Right renal cortex interstitium (tissue), 3 donors: ENCODE measurements at places on chromosomes 2 and 18. TPM values are rescaled to one million over a fixed set of nuclear protein-coding genes. Genes with fewer than 3 reads are reported as not detected.

CMPK2 gene
- 4.2 TPM for polyA plus RNA-seq

ABCG5 gene
- polyA plus RNA-seq: 0.31 TPM

DPY30 gene
- 115 TPM for polyA plus RNA-seq

SLC16A14 gene
- polyA plus RNA-seq: 7.6 TPM

KCNG3 gene
- 0.80 TPM for polyA plus RNA-seq

GRCh38 chr2:140998577-140998976 is 1132.2 kb downstream of the LRP1B start:
- DNase-seq: no peak

DNA sequence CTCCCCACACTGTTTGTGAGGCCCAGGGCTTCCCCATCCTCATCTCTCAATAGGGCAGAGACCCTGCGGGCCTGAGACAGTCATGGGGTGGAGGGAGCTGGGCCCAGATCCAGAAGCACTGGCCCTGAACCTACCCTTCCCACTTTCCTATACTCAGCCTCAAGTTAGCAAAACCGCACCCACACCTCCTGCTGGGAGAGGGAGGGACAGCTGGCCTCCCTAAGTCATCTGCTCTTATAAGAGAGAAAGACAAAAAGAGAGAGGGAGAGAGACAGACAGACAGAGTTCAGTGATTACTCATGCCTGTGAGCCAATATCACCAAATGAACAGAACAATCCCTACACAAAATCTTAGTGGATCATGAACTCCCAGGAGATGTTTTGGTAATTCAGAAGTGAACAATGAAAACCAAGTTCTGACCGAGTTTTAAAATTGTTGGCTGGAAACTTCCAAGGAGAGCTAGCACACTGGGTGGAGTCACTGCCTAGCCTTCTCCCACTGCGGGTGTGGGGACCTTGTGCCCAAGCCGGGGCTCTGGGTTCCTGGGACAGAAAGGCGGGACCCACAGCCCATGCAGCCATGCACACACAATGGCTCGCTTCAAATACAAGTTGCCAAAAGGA is 130.5 kb downstream of the PXDN start:
- DNase-seq: no peak

DNA sequence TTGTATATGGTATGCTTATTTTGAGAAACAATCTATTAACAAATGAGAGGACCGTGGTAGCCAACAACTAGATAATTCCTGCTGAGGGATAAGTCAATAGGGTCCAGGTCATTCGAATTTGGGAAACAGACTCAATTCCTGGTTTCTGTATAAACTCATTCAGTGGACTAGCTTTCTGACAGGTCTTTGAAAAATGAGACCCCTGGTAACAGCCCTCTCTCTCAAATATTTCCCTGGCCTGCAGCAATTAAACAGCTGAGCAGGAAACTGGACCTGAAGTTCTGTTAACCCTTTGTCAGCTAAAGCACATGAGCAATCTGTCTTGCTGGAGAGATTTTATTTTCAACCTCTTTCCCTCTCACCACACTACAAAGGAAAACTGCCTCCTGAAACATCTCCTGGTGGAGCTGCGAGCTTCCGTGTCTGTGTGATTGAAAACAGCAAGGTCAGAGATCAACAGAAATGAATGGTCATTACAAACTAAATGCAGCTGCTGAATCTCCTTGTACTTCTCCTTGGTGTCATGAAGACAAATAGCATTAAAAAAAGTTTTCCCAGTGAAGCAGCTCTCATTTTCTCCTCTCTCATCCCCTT is 70.3 kb upstream of the CCDC85A start:
- peak; percentile 36 for DNase-seq

GRCh38 chr18:57134618-57135135 is 12.2 kb upstream of the BOD1L2 start:
- no peak for DNase-seq

GRCh38 chr2:19543663-19544383 is 185.4 kb upstream of the OSR1 start:
- DNase-seq: no peak

DNA sequence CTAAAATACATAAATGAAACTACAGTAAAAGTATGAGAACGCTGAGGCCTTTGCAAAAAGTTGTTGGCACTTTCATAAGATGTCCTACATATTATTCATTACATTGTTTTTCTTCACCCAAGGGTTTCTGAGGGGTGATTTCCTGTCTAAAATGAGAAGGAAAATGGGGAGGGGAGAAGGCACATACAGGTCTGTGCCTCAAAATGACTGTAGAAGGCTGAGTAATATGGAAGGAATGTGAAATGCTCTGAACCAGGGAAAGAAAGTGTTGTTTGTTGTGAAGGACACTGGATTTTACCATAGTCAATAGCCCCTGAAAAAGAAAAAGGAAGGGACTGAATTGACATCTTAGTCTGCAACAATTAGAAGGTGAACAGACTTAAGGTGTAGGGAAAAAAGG is 99.5 kb upstream of the RNF152 start:
- no peak for DNase-seq

DNA sequence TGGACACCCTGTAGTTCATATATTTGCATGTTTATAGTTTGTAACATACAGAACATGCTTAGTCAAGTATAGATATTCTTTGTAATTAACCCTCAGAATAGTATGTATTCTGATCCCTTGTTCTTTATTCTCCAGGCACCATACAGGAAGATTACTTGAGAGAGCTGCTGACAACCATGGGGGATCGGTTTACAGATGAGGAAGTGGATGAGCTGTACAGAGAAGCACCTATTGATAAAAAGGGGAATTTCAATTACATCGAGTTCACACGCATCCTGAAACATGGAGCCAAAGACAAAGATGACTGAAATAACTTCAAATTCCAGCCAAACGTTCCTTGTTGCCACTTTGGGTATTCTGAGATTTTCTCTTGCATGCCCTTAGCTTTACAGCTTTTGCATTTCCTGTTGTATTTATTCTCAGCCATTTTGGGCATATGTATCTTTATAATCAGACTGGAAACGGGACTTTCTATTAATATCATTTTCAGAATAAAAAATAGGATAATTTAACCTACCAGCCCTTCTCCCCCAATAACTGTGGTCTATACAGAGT is 6.2 kb upstream of the MYL12B start:
- no peak for DNase-seq

- DNase-seq: no peak
Observed at GRCh38 chr18:7568426-7568825, 1.3 kb downstream of the PTPRM start.

- no peak for DNase-seq
Observed at GRCh38 chr2:74881176-74881575, 47.2 kb downstream of the HK2 start.

GRCh38 chr18:42182728-42183700 is 228.0 kb downstream of the PIK3C3 start:
- no peak for DNase-seq

DNA sequence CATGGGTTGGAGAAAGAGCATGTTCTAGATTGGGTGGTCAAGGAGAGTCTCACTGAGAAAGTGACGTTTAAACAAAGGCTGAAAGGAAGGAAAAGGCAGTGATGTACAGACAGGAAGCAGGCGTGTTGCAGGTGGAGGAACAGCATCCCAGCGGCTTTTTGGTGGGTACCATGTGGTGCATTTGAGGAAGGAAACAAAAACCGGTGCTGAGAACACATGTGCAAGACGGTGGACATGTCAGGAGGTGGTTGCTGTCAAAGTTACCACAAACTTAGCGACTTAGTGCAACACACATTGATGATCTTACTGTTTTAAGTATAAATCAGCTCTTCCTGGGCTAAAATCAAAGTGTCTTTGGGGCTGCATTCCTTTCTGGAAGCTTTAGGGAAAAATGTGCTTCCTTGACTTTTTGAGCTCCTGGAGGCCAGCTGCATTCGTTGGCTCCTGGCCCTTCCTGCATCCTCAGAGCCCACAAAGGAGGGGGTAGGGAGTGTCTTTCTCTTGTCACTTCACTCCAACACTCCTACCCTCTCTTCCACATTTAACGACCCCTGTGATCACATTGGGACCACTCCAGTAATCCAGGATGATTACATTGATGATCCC is 380.6 kb downstream of the FBXO15 start:
- DNase-seq: no peak

DNA sequence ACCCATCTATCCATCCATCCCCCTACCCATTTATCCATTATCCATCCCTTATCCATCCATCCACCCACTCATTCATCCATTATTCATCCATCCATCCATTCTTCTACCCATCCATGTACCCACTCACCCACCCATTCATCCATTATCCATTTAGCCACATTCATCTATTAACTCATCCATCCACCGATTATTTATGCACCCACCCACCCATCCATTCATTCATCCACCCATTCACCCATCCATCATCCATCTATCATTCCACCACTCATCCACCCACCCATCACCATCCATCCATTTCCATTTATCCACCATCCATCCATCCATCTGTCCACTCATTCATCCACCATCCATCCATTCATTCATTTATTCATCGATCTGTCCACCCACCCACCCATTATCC is 137.4 kb upstream of the CTDP1 start:
- DNase-seq: no peak
